NCI-H1930 (cell line): ENCODE measurements at places on chromosomes 5 and 9.

DNA sequence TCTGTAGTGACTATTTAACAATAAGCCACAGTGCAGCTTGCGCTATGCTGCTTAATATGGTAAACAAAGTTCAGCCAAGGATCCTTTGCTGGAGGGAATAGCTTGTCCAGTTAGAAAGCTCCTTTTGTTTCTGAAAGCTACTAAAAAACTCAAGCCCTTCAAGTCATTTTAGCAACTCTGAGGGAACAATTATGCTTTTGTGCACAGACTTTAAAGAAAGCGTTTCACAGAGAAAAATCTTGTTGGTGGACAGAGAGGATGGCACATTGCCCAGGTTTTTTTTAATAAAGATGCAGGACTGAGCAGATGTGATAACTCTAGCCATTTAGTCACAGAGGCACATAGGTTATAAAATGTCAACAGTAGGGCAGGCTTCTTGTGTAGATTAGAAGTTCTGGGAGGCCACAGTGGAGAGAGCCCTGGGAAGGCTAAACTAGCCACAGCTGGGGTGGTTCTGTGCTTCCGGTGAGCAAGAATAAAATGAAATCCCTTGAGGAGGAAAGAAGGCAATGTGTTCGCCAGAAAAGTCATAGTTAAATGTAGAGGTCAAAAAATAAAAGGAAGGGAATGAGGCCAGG lies 63.4 kb downstream of the ALDH7A1 start:
- no peak for DNase-seq

DNA sequence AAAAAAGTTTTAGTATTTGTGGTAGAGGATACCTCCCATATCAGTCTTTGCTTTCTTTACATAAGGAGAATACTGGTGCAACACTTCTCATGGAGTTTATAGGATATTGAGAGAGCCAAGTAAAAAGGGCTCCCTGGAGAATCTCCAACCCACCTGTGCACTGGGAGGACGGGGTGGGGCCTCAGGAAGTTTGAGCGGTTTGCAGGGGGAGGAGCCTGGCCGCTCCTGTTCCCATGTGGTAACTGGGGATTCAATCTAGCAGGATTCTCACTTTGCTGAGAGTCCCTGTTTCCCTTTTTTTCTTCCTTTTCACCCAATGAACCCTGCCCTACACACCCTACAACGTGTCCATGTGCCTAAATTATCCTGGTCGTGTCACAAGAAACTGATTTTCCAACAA lies 82.8 kb downstream of the APTX start:
- no peak for DNase-seq

- DNase-seq = no peak
Measured at GRCh38 chr9:21504113-21504512, 22.0 kb upstream of the IFNE start.

DNA sequence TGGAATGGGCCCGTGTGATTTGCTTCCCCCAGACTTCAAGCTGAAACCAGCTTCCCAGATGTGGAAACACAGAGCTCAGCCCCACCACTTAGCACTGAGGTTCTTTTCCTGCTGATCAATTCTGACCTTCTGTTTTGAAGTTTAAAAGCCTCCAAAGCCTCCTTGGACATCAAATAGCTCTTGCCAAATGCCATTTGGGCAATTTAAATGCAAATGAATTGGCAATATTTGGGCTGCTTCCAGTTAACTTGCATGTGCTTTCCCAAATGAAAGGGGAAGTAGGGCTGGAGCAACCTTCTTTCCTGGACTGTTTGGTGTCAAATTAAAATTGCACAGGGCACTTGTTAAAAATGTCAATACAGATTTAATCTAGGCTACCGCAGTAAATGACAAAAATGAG lies 710.5 kb downstream of the TLR4 start:
- DNase-seq = no peak

DNA sequence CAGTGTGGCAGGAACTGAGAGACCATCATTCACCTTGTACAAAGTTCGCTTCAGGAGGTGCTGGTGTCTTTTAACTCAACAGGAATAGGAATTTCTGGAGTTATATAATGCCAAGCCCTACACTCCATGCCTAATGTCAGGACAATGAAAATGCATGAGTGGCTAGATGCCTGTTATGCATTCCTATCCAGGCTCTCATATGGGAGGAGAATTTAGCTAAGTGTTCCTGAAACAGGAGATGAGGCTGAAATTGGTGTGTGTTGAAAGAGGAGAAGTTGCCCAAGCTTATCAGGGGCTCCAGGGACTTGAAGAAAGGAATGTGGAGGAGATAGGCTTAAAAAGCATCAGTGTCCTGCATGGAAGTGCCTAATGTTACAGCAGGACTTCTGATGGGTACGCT lies 26.8 kb upstream of the PRUNE2 start:
- no peak for DNase-seq

GRCh38 chr9:33198165-33198564 lies 31.0 kb upstream of the B4GALT1 start:
- no peak for DNase-seq

GRCh38 chr5:177301503-177302165 lies 1.9 kb downstream of the RAB24 start:
- no peak for DNase-seq

DNA sequence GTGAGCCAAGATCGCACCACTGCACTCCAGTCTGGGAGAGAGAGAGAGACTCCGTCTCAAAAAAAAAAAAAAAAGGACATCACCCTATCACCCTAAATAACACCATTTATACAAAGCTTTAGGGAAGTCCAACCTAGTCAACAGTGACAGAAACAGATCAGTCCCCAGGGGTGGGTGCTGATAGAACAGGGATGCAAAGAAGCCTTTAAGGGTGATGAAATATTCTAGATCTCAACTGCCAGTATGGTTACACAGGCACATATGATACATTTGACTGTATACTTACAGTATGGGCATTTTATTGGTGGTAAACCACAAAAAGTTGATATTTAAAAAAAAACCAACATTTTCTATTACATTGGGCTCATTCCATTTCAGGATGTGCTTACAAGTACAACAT lies 4.8 kb downstream of the RETREG1 start:
- no peak for DNase-seq

- no peak for DNase-seq
Measured at GRCh38 chr9:113609562-113610318, 146.2 kb downstream of the RGS3 start.

GRCh38 chr5:117892360-117892759 lies 1096.0 kb downstream of the DTWD2 start:
- peak; percentile 0 for DNase-seq

GRCh38 chr5:119347574-119347973 lies 8.2 kb upstream of the TNFAIP8 start:
- no peak for DNase-seq

DNA sequence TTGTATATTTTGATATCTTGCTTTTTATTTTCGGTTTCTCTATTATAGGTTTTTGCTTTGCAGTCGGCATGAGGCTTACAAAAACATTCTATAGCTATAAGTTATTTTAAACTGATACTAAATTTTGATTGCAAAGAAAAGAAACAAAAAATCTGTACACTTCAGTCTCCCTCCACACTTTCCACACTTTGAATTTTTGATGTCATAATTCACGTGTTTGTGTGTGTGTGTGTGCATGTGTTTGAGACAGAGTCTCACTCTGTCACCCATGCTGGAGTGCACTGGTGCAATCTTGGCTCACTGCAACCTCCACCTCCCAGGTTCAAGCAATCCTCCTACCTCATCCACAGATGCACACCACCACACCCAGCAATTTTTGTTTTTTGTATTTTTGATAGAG lies 124.9 kb downstream of the MRPS30 start:
- DNase-seq = no peak

DNA sequence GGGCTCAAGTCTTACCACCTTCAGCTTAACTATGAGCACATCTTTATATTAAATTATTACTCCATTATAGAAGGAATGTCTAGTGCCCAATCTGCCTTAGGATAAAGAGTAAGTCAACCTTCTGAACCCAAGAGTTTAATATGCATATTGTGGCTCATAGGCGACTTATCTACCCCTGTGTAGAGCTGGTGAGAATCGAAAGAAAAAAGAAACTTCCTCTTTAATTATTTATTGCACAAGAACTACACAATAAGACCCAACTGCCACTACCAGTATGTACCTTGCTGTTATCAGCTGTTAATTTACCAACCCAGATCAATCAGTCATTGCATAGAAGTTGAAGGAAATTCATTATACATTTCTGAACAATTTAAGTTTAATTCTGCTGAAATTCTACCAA lies 329.1 kb upstream of the SLC24A2 start:
- no peak for DNase-seq

DNA sequence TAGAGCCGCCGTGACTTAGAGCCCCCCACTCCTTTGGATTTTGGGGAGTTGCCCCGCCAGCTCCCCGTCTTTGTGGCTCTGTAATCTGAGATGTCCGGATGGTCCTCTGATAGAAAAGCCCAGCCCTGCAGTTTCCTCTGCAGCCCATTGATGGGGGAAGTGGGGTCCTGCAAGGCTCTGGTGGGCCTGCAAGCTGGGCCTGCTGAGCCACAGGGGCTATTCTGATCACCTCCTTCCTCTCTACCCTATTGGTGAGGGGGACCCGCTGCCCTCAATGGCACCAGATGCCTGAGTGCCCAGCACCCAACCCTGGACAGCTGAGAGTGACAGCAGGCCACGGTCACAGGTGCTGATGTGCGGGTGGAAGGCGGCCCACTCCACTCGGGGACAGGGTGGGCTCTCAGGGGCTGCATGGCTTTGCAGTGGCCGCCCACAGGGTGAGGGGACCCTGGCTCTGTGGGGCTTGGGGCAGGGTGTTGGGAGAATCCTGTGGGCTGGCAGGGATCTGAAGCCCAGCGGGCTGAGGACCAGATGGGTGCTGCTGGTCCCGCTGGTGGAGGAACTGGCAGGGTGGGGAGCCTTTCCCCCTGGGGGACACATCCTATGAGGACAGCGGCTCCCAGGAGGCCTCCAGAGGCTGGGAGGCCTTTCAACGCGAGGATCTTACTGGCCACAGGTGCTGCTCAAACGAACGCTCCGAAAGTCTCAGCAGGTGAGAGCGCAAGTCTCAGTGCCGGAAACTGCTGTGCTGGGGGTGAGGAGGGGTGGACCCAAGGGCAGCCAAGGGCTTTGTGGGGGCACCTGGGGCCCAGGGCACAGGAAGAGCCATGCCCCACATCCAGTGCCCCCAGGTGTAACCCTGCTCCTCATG lies 30.0 kb upstream of the LPCAT1 start:
- DNase-seq = no peak

GRCh38 chr9:24051587-24051986 lies 225.5 kb upstream of the ELAVL2 start:
- DNase-seq = no peak

GRCh38 chr5:112023766-112024165 lies 266.8 kb upstream of the NREP start:
- DNase-seq = no peak

GRCh38 chr5:111422245-111422644 lies 90.1 kb downstream of the STARD4 start:
- no peak for DNase-seq

- DNase-seq = no peak
Measured at GRCh38 chr5:130277522-130277921, 373.3 kb downstream of the CHSY3 start.

- no peak for DNase-seq
Measured at GRCh38 chr9:84293001-84293798, 47.4 kb downstream of the SLC28A3 start.
